Hepatocyte (in vitro differentiated cells): ENCODE measurements at places on chromosomes 7 and 10.

- no peak for DNase-seq
These were observed 80.5 kb downstream of the TBXAS1 start for GRCh38 chr7:139909379-139910050.

GRCh38 chr10:17585016-17585415 lies 32.2 kb downstream of the HACD1 start:
- DNase-seq: no peak

GRCh38 chr10:117477961-117478670 lies 64.4 kb upstream of the EMX2 start:
- peak; percentile 54 for DNase-seq

DNA sequence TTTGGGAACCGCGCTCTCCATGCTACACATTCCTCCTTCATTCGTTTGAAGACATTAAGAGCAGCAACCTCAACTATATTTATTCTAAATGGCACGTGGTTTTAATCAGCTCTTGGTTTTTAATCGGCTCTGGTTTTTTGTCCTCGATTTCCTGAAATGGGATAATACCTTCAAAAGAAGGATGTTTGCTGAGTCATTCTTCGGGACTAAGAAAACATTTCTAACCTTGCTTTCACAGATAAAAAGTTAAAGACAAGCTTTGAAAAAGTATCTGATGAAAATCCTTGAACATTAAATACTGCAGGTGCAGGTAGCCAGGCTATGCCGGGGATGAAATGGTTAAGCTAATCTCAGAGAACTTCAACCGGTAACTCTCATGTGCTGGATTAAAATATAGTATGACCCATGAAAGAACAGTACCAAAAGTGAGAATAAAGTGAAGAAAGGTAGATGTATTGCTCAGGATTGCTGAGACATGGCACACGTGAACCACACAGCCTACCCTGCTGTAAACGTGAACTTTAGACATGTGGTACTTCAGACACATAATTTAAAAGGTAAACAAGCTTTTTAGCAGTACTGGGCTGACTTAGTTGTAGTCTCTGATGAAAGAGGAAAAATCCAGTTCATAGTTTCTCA lies 89.1 kb downstream of the PTPRN2 start:
- DNase-seq: peak; percentile 46

DNA sequence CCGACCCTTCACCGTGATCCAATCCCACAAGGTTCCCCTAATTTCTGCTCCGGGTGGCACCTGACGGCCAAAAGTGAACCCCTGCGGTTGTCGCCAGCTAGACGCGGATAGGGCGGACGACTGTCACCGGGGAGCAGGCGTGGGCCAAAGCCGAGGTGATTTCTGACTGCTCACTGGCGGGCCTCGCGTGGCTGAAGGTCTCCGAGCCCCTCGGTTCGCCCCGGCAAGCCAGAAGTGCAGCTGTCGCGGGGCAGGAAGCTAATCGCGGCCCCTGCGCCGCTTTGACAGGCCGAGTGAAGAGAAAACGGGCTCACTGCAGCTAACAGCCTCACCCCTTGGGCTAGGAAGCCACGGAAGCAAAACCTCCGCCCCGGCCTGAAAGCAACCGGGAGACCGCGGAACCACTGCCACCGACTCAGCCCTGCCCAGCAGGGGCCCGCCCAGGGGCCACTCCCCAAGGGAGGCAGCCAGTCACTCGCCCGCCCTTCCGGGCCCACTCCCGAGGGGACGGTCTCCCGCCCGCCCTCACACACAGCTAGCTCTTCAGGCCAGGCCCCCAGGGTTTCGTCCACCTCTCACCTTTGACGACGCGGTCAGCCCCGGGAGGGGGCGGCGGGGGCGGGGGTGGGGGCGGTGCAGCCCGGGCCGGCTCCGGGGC lies 469 bp downstream of the PPP3CB start:
- DNase-seq: peak; percentile 90

GRCh38 chr10:112175409-112175808 lies 8.2 kb downstream of the GPAM start:
- DNase-seq: no peak
